Caudate nucleus (tissue), 63 donors: ENCODE measurements at places on chromosomes 12 and 14.

- no peak for DNase-seq
These were observed 147.4 kb downstream of the BCL11B start for GRCh38 chr14:99124482-99125105.

- no peak for DNase-seq
These were observed 14.7 kb upstream of the SLC25A3 start for GRCh38 chr12:98578821-98579220.

- DNase-seq = no peak
These were observed 300.3 kb downstream of the ZFP36L1 start for GRCh38 chr14:68492381-68493151.

DNA sequence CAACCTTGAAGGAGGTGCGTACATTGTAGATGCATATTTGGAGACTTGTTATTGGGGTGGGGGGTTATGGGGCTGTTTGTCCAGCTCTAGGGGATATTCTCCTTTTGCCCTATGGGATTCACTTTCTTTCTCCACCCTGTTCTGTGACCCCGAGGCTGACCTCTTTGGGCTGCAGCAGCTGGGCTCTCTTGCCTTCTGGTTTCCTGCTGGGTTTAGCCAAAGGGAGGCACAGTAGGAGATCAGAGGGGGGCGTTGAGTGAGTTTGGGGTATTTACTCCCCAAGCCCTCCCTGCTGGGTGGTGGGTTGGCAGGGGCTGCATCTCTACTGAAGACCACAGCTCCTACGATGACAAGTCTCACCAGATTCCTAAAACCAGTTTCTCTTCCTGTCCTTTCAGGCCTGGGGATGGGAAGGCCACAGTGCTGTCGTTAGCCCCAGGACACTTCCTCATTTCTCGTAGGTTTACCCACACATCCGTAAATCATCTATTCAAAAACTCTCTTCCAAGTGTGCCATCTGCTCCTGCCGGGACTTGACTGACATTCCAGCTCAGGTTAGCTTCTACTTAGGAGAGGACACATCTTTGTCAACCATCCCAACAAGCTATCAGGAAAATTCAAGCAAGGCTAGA lies 127.1 kb downstream of the TMEM30B start:
- DNase-seq = no peak

DNA sequence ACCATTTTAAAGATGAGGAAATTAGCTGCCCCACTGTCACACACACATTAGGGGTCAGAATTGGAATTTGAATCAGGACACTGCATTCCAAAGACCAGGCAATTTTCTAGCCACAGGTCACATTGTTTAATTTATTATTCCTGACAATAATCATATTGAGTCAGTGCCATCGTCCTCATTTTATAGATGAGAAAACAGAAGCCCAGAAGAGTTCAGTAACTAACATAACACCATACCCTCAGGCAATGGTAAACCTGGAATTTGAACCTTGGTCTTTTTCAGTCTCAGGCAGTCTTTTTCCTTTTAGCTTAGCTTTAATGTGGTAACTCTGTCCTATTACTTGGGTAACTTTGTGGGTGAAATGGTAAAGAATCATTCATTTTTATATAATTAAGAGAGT lies 330.3 kb upstream of the SYT1 start:
- DNase-seq = no peak

DNA sequence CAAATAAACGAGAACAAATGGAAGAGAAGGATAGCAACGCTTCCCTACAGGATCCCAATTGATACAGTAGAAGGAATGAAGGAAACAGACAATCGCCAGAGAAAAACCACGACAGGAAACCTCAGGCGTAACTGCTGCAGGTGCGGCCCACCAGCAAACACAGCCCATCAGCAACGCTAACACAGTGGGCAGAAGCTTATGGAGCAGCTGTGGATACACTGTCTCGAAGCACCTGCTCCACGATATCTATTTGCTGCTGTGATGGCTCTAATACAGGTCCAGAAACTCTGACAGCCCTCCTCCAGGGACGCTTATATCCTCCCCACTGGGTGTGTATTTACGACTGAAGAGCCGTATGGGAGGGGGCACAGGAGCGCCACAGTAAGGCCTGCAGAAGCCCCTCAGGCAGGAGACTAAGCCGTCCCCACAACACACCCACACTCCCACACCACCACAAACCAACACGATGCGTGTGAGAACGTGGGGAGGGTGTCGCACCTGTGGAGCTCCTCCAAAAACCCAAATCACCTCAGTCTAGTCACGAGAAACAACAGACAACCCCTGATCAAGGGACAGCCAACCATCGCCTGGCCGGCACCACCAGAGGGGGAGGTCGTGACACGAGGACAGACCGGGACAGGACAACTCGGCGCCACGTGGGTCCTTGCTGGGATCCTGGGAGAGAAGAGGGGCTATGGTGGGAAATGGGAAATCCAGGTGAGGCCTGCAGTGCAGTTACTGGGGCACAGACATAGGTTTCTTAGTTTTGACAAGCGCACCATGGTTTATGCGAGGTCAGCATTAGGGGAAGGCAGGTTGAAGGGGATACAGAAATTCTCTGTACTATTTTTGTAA lies 24.0 kb downstream of the POLE start:
- no peak for DNase-seq

GRCh38 chr12:52225752-52226151 lies 7.3 kb upstream of the KRT7 start:
- DNase-seq = no peak

DNA sequence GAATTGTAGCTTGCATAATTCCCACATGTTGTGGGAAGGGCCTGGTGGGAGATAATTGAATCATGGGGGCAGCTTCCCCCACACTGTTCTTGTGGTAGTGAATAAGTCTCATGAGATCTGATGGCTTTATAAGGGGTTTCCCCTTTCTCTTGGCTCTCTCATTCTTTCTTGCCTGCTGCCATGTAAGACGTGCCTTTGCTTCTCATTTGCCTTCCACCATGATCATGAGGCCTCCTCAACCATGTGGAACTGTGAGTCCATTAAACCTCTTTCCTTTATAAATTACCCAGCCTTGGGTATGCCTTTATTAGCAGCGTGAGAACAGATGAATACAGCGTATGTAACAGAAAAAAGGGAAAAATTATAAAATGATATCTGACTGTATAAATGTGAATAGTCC lies 21.1 kb downstream of the C12orf71 start:
- no peak for DNase-seq
